ENCODE measurements at places on chromosomes 11 and 22.

DNA sequence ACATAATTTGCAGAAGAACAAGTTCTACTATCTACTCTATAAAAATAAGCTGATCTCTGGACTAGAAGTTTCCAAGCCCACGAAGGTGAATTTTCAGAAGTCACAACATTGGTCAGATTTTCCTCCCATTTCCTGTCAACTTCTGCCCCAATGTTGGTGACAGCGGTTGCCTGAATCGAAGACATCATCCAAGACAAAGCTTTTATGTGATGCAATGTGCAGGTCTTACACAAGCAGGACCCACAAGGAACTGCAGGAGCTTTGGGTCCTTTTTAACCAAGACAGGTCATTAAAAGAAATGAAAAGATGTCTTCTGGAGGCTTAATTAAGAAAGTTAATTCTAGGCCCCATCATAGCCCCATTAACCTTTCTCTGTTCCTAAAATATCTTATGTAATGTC is 125.6 kb upstream of the BLID start:
- DNase-seq = no peak

GRCh38 chr11:20844216-20844615 is 174.8 kb downstream of the NELL1 start:
- DNase-seq = no peak

DNA sequence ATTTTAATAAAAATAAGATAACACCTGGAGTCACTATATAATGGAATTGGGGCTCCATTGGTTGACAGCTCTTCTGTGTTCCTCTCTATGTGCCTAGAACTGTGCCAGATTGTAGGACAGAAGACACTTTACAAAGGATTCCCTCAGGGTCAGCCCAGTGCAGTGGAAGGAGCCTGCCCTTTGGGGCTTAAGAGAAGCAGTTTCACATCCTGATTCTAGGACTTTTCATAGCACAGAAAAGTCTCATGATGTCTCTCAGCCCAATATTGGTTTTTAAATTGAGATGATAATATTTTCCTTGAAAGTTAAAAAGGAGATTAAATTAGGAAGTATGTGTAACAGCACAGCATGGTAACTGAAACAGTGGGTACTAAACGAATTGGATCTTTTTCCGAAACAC is 7.1 kb downstream of the PLAAT4 start:
- DNase-seq = no peak

- DNase-seq = no peak
Measured at GRCh38 chr11:124825876-124826275, 25.7 kb upstream of the MSANTD2 start.

DNA sequence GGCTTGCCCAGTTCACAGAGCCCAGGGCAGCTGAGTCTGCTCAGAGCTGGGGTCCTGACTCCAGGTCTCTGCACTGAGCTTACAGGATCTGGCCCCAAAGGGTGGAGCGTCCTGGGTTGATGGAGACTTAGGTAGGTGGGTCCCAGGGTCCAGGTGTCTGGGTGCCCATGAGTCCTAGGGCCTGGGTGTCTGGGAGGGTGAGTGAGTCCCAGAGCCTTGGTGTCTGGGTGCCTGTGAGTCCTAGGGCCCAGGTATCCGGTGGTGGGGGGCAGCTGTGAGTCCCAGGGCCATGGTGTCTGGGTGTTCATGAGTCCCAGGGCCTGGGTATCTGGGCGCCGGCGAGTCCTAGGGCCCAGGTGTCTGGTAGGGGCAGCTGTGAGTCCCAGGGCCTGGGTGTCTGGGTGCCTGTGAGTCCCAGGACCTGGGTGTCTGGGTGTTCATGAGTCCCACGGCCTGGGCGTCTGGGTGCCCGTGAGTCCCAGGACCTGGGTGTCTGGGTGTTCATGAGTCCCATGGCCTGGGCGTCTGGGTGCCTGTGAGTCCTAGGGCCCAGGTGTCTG is 1505.6 kb downstream of the BRD1 start:
- DNase-seq = peak; percentile 43

DNA sequence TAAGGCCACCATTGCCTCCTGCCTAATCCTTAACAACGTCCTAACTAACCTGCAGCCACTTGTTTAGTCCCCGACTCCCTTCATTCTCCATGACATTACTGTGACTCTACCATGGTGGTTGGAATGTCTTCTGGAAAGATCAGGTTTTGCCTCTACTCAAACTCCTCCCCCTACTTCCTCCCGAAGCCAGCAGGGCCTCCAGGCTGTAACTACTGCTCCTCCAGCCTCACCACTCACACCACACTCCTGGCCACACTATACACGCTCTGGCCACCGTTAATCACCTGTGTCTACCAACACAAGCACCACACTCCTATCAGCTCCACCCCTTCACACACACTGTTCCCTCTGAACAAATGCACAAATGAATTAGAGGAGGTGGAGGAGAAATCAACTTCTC is 69.2 kb downstream of the PACSIN2 start:
- peak; percentile 34 for DNase-seq

DNA sequence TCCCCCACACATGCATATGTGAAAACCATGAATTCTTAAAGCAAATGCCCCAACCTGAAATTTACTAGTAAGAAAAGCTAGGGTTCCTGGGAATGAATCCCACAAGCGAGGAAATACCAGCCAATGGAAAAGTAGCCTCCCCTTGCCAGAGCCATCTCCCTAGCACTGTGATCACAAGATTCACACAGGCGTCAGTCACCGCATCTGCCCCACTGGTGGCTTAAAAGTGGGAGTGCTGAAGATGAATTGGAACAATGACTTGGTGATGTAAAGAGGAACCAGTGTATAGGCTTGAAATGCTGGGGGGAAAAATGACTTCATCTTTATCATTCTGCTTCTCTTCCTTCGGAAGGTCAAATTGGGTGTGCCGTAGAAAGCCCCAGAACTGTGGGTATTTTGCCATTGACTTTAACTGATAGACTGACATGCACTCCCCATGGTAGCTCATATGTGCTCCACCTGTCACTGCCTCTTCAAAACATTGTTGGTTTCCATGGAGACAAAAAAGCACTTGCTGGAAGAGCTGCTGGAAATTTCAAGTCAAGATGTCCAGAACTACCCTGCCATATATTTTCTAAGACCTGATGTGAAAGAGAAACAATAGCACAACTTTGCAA is 19.2 kb upstream of the ASPHD2 start:
- no peak for DNase-seq

- no peak for DNase-seq
Measured at GRCh38 chr11:65559951-65560537, 1.9 kb upstream of the LTBP3 start.

GRCh38 chr22:43476751-43477725 is 65.2 kb downstream of the MPPED1 start:
- no peak for DNase-seq

- DNase-seq = no peak
Measured at GRCh38 chr11:64088162-64089026, 52.7 kb downstream of the FLRT1 start.

GRCh38 chr11:131491503-131491902 is 121.1 kb downstream of the NTM start:
- no peak for DNase-seq

GRCh38 chr11:76841923-76842452 is 18.7 kb upstream of the ACER3 start:
- no peak for DNase-seq

DNA sequence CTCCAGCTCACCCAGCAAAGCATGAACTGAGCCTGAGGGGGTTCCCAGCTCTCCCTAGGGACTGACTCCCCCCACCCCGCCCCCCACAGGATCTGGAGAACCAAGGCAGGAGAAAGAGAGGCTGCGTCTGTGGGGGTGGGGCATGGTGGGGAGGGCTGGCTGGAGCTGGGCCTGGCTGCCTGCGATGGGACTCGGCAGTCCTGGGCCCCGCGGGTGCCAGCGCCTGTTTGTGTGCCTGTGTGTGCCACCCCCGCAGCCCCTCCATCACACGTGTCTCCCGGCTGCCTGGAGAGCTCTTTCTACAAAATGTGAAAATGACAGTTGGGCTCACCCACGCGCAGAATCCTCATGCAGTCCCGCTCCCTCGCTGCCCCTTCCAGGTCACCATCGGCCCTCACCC is 46.8 kb downstream of the CACNA1I start:
- no peak for DNase-seq

GRCh38 chr11:121636081-121636799 is 183.5 kb upstream of the SORL1-AS1 start:
- no peak for DNase-seq

DNA sequence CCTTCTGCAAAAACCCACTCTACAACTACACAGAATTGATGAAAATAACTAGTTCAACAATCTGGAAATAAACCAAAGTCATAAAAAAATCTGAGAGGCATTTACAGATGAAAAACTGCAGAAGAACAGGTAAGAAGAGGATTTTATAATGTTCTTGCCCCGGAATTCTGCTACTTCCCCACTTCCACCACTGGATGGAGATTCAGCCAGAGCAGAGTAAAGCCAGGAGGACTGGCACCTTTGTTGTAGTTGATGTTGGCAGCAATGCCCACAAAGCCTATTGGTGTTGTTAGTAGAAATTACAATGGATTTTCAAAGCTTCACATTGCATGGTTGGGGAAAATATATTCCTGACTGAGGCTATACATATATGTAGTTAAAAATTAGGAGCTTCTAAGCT is 640.2 kb downstream of the LRRC4C start:
- DNase-seq = no peak

GRCh38 chr11:75280227-75280701 is 39.7 kb downstream of the TPBGL start:
- DNase-seq = peak; percentile 88

DNA sequence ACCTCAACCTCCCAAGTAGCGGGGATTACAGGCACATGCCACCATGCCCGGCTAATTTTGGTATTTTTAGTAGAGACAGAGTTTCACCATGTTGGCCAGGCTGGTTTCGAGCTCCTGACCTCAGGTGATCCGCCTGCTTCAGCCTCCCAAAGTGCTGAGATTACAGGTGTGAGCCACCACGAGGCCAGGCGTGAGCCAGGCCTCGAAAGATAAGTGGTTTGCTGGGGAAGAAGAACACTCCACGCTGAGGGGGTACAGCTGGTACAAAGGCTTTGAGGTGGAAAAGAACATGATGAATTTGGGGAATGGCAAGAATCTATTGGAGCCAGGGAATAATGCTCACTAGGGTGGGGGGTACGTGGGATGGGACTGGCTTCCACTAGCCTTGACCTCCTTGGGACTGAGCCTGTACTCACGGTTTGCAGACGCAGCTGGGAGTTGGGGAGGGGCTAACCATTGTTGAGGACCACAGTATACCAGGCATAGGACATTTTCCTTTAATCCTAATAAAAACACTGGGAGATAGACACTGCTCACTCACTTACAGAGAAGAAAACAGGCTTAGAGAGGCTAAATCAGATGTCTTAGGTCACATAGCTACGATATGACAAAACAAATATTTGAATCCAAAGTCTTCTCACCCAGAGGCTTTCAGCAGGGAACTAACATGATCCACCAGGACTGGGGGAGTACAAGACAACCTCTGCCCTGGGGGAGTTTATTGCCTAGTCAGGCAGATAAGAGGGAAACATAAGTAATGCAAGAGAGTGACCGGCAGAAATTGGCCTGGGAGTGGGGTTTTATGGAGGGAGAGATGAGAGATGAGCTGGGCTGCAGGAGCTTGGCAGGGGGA is 4.9 kb downstream of the SLCO2B1 start:
- no peak for DNase-seq

- DNase-seq = no peak
Measured at GRCh38 chr22:39956932-39957664, 3.1 kb upstream of the TMA7B start.

DNA sequence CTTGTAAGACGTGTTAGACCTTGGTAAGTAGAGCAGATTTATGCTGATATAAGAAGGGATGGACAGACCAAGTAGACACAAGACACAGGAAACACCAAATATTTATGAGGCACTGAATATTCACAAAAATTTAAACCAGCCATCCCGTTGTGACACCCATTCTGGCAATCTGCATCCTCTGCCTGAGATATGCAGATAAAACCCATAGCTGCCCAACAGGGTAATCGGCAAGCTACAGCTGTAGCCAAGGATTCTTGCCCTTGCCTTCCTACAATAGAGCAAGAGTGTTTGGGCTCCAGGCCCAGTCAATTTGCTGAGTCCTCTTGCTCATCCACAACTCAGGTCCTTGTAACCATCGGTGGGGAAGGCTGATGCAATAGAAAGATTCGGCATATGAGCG is 18.5 kb upstream of the MPZL2 start:
- DNase-seq = no peak

DNA sequence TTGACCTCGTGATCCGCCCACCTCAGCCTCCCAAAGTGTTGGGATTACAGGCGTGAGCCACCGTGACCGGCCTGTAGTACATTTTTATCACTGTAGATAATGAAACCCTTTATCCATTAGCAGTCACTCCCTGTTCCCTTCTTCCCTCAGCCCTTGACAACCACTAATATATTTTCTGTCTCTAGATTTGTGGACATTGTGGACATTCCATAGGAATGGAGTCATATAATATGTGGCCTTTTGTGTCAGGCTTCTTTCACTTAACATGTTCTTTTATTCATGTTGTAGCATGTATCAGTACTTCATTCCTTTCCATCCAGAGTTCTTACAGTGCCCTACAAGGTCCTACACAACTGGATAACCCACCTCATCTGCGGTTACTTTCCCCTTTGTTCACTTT is 30.5 kb downstream of the RRM1 start:
- DNase-seq = no peak

DNA sequence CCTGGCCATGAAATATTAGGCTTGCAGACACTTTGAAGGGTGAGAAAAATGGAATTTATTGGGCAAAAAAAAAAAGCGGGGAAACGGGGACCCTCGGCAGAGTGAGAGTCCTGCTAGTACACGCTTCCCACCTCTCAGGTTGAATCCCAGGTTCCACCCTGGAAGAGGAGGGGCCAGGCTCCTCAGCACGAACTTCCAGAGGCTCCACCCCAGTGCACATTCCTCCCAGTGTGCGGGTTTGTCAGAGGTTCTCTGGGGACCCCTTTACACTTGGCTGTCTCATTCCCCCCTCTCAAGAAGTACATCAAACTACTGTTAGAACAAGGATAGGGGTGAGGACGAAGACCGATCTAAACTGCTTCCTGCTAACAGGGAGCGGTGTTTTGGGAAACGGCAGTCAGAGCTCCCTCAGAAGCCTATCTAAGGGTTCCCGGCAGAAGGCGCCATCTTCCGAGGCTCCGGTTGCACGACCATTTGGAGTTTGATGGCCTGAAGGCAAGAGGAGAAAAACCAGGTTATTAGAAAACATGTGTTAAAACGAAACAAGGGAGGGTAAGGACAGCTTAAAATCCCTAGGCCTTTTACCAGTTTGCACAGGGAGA is 27.5 kb downstream of the FOLR3 start:
- DNase-seq = no peak

DNA sequence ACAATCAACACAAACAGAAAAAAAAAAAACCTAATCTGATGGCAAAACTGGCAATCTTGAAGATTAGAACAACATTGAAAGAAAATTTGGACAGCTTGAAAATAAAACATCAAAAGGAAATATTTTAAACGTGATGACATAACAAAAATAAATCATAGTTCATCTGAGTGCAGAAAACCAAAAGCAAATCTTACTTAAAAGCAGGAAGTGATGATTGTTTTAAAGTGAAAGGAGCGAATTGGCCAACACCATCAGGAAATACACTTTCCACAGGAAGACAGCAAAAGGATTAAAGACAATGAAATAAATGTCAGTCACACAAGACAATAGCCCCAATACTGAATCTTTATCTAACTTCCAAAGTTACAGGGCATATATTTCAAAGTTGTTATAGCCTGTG is 696.5 kb upstream of the CHORDC1 start:
- DNase-seq = no peak

Measured in aorta (tissue), 5 donors.